Fibroblast of the aortic adventitia (primary cell): ENCODE measurements at places on chromosomes 3 and 15.

- DNase-seq: no peak
Observed at GRCh38 chr3:31213869-31214486, 318.7 kb upstream of the STT3B start.

GRCh38 chr3:11583638-11584046 is 60.1 kb downstream of the VGLL4 start:
- DNase-seq: peak; percentile 33

GRCh38 chr3:183357564-183358079 is 70.8 kb downstream of the MCF2L2 start:
- no peak for DNase-seq

GRCh38 chr15:60251300-60252070 is 146.3 kb downstream of the ANXA2 start:
- DNase-seq: no peak

GRCh38 chr3:105956306-105956705 is 87.5 kb upstream of the CBLB start:
- no peak for DNase-seq

- DNase-seq: peak; percentile 55
Observed at GRCh38 chr3:107222907-107223306, 154.3 kb upstream of the CCDC54 start.

DNA sequence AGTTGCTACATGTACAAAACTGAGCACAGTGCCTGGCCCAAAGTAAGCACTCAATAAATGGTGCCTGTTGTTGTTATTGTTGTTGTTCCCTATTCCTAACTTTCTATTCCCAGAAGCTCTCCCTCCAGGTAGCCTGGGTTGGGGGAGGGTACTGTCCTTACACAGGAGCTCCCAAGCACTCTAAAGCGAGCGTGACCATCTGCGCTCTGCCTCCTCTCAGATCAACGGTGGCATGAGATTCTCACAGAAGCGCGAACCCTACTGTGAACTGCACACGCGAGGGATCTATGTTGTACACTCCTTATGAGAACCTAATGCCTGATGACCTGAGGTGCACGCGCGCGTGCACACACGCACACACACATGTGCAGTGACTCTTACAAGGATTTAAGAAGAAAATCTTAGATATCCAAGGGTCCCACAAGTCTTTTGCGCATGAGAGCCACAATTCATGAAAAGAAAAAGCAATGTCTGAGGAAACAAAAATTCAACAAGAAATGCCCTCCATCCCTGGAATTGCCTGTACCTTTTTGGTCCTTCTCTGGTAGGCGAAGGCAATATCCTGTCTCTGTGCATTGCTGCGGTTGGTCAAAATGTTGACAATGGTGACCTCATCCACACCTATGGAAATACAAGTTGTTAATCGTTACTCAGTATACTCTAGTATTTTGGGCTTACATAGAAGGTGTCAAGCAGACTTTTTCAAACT is 33.7 kb downstream of the ANXA2 start:
- DNase-seq: no peak

GRCh38 chr3:69993757-69994156 is 5.8 kb upstream of the SAMMSON start:
- no peak for DNase-seq

DNA sequence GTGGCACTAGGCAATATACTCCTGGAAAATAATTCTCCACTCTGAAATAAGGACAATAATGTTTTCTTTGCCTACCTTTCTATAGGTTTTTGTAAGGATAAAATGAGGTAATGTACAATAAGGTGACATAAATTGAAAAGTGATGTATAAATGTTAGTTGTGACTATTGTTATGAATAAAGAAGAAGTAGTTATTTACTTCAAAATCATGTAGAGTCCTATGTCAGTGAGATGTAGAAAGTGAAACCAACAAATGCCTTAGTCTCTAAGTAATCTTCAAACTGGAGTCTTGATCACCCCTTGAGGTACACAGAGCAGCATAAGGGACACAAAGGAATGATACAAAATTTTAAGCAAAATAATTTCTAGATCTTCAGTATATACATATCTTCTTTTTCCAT is 60.3 kb upstream of the TP63 start:
- DNase-seq: peak; percentile 25

DNA sequence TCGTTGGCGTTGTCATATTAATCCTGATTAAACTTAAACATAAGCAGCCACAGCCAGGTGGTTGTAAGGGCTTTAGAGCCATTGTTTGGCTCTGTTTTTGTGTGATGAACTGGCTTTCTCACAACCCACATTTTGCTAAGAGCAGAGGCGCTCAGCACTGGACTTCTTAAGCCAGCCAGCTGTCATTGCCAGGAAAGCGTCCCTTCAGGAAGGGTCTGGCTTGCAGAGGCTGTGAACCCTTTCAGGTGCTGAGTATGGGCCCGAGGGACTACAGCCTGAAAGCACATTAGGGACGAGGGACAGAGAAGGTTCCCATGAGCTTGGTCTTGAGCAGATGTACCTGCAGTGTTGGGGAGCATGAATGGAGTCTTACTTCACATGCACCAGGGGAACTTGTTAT is 112.3 kb downstream of the CHCHD6 start:
- no peak for DNase-seq
